ENCODE measurements at places on chromosomes 2 and 18. TPM values are rescaled to one million over a fixed set of nuclear protein-coding genes. Genes with fewer than 3 reads are reported as not detected.

Gene STK25
- 109 TPM for total RNA-seq

DNA sequence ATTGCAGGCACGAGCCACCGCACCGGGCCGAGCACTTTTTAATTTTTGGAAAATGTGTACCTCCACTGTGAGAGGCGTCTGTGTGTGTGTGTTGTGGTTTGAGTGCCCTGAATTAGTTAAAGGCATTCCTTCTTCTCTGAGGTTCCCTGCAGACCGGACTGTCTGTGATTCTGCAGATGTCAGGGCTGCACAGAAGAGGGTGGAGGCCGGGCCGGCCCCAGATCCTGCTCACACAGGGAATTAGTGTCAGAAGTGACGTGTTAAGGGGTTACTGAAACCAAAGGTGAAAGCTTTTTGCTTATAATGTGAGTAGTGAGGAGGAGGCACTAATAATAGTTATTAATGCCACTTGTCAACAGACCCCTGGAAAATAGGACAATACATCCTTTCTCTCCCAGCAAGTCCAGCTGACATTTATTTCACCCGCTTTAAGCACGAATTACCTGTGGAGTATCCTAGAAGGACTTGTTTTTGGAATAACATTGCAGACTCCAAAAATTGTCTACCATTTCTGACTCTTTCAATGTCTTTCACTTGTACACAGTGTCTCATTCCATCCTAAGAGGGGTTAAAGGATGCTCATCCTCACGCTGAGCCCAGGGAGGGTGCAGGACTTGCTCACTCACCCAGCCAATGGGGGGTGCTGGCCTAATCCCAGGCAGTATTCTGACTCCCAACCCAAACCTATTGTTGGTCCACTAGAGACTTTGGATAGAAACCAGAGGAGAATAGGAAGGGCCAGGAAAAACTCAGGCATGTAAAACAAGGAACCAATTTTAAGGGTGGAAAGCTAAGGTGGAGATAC, 16.2 kb downstream of the ARHGAP25 start:
- H3K4me1 ChIP-seq: peaks cover 78% of the 10 kb centered on the region
- peaks cover 11% of the 10 kb centered on the region for H3K36me3 ChIP-seq
- peak overlapping the region; percentile 97 for H3K27ac ChIP-seq
- no peak overlapping the region for H3K4me3 ChIP-seq
- H3K27me3 ChIP-seq: no peaks in the 10 kb centered on the region
- DNase-seq: no peak

DNA sequence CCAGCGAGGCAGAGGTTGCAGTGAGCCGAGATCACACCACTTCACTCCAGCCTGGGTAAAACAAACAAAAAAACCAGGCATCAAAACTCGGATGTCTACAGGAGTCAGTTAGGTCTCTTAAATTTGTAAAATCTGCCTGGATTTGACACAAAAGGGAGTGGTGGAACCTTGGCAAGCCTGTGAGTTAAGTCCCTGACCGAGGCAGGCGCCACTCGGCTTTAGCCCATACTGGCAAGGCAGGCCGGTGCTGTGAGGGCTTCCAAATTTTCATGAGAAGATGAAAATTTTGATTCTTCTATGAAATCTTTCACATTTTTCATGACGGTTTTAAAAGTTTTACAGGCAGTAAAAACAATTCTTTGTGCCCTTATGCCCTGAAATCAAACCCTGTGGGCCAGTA, 165.8 kb downstream of the FMNL2 start:
- H3K36me3 ChIP-seq: no peaks in the 10 kb centered on the region
- H3K4me1 ChIP-seq: no peaks in the 10 kb centered on the region
- no peak overlapping the region for H3K27ac ChIP-seq
- no peak overlapping the region for H3K4me3 ChIP-seq
- H3K27me3 ChIP-seq: peaks cover 45% of the 10 kb centered on the region

DNA sequence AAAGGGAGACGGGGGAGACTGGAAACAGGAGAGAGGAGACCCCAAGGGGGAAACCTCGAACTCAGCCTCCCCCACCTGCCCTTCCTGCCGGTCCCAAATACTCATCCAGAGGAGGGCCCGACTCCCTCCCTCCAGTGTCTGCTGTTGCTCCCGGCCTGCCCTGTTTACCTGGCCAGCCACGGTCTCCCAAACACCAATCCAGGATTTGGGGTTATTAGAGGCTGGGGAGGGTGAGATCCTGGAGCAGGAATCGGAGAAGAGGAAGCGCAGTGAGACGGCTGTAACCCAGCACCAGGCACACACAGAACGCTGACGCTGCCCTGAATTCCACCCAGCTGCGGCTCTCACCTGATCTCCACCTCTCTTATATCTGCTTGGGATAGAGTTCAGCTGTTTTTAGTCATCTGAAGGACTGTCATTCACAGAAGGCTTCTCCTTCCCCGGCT, 213.0 kb downstream of the TNS1 start:
- H3K27ac ChIP-seq: peak overlapping the region; percentile 84
- H3K4me3 ChIP-seq: peak overlapping the region; percentile 90
- H3K27me3 ChIP-seq: no peaks in the 10 kb centered on the region
- H3K36me3 ChIP-seq: no peaks in the 10 kb centered on the region

Gene GAREM2
- total RNA-seq: 6.5 TPM

Gene HOXD3
- total RNA-seq: not detected

Gene CCDC68
- total RNA-seq: not detected

- DNase-seq: no peak
- no peak overlapping the region for H3K4me3 ChIP-seq
- H3K4me1 ChIP-seq: no peaks in the 10 kb centered on the region
- peaks cover 24% of the 10 kb centered on the region for H3K27me3 ChIP-seq
- no peak overlapping the region for H3K27ac ChIP-seq
Measured at GRCh38 chr18:34834897-34835296, 124.8 kb downstream of the DTNA start.

DNA sequence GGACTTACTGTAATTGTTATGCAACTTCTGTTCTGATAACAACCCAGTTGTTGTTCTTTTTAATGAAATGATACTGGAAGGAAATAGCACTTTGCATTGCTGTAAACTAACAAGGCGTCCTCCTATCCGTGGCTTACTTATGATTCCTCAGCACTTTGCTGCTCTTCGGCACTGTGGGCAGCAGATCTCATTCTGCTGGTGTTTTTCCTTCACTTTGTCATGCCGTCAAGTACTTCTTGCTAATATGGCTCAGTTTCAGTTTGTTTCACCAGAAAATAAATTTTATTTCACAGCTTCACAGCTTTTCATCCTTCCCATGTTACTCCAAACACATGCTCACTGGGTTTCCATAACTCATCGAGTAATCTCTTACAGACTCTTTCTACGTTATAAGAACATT, 289.3 kb downstream of the MEIS1 start:
- H3K4me1 ChIP-seq: no peaks in the 10 kb centered on the region
- no peaks in the 10 kb centered on the region for H3K36me3 ChIP-seq
- H3K27me3 ChIP-seq: no peaks in the 10 kb centered on the region

- no peaks in the 10 kb centered on the region for H3K4me1 ChIP-seq
- no peak for DNase-seq
- H3K27me3 ChIP-seq: peaks cover 37% of the 10 kb centered on the region
- no peak overlapping the region for H3K27ac ChIP-seq
- H3K4me3 ChIP-seq: no peak overlapping the region
Measured at GRCh38 chr2:177747384-177747783, 325.2 kb downstream of the PDE11A start.

DNA sequence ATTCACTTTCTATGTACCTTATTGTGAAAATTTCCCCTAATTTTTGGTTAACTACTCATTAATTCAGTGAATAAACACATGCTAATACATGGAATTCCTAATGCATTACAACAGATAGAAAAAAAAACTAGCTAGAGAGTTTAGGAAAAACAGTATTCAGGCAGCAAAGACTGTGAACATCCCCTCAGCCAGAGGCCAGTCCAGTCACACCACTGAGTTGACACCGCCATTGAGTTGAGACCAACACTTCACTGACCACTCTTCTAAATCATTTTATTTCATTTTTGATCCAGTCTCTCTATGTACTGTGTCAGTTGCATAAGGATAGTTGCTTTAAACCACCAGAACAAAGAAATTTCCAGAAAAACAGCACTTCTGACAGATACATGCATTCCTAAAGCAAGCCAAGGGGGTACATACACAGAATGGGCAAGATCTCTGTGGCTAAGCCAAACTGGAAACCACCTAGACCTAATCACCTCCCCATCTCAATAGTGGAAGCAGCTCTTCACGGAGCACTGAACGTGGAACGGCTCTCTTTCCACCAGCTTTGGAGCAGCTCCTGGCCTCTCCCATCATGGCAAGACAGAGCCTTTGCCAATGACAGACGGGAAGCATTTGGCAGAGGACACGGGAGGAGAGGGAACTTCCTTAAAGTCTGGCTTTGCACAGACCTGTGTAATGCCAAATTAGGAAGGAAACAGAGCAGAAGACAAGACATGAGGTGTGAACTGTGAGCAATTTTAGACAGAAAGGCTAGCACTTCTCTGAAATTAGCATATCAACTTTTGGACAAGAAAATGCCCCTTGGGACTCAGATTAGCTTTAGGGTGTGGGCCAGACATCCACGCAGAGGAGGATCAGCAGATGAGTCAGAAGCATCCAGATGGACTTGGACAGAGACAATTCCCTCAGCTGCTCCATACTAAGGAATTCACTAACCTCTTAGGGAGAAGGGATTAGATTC, 36.4 kb downstream of the CACNB4 start:
- no peak for DNase-seq
- no peak overlapping the region for H3K27ac ChIP-seq

DNA sequence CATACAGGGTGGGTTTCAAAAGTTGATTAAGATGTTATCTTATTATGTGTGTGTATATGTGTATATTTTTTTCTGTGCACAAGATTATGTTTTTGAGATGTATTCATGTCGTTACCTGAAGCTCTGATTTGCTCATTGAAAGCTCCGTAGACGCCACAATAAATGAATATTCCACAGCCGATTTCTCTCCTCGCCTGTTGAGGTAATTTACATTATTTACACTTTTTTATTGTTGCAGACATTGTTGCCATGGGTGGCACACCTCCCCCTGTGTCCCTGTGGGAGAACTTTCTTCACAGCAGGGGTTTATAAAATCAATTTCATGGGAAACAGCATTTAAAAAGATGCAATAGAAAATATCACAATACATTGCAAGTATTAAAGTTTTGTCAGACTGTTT, 100.6 kb downstream of the GLI2 start:
- H3K36me3 ChIP-seq: no peaks in the 10 kb centered on the region
- peaks cover under 1% of the 10 kb centered on the region for H3K27me3 ChIP-seq
- H3K4me3 ChIP-seq: no peak overlapping the region
- no peaks in the 10 kb centered on the region for H3K4me1 ChIP-seq

- H3K4me1 ChIP-seq: peaks cover 66% of the 10 kb centered on the region
- H3K4me3 ChIP-seq: no peak overlapping the region
- H3K36me3 ChIP-seq: peaks cover 5% of the 10 kb centered on the region
Measured at GRCh38 chr2:160368988-160369930, 124.3 kb downstream of the RBMS1 start.

DNA sequence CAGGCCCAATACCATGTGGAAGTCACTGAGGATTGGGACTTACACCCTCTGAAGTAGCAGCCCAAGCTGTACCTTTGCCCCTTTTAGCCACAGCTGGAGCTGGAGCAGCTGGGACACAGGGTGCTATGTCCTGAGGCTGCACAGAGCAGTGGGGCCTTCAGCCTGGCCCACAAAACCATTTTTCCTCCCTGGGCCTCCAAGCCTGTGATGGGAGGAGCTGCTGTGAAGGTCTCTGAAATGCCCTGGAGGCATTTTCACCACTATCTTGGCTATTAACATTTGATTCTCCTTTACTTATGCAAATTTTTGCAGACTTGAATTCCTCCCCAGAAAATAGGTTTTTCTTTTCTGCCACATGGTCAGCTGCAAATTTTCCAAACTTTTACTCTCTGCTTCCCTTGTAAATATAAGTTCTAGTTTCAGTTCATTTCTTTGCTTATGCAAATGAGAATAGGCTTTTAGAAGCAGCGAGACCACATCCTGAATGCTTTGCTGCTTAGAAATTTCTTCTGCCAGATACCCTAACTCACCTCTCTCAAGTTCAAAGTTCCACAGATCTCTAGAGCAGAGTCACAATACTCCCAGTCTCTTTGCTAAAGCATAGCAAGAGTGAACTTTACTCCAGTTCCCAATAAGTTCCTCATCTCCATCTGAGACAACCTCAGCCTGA, 213.8 kb upstream of the MGAT5 start:
- no peak for DNase-seq
- peaks cover 6% of the 10 kb centered on the region for H3K4me1 ChIP-seq
- peak overlapping the region; percentile 25 for H3K4me3 ChIP-seq
- peaks cover 8% of the 10 kb centered on the region for H3K27me3 ChIP-seq
- no peaks in the 10 kb centered on the region for H3K36me3 ChIP-seq

GRCh38 chr18:47689371-47689770, 241.1 kb downstream of the SMAD2 start:
- no peak overlapping the region for H3K4me3 ChIP-seq
- no peak overlapping the region for H3K27ac ChIP-seq
- no peak for DNase-seq

Gene POTEE
- not detected for total RNA-seq

- no peak overlapping the region for H3K27ac ChIP-seq
- no peak overlapping the region for H3K4me3 ChIP-seq
- H3K36me3 ChIP-seq: no peaks in the 10 kb centered on the region
- no peak for DNase-seq
- H3K27me3 ChIP-seq: peaks cover 12% of the 10 kb centered on the region
Measured at GRCh38 chr2:95392320-95392719, 10.2 kb upstream of the FAHD2A start.

GRCh38 chr2:160666154-160667060, 172.8 kb upstream of the RBMS1 start:
- H3K27me3 ChIP-seq: no peaks in the 10 kb centered on the region
- peak overlapping the region; percentile 81 for H3K27ac ChIP-seq
- H3K4me1 ChIP-seq: peaks cover 12% of the 10 kb centered on the region
- peak overlapping the region; percentile 52 for H3K4me3 ChIP-seq
- no peak for DNase-seq

Gene FAM124B
- total RNA-seq: 3.3 TPM

Gene RAB11FIP5
- total RNA-seq: 19.4 TPM

DNA sequence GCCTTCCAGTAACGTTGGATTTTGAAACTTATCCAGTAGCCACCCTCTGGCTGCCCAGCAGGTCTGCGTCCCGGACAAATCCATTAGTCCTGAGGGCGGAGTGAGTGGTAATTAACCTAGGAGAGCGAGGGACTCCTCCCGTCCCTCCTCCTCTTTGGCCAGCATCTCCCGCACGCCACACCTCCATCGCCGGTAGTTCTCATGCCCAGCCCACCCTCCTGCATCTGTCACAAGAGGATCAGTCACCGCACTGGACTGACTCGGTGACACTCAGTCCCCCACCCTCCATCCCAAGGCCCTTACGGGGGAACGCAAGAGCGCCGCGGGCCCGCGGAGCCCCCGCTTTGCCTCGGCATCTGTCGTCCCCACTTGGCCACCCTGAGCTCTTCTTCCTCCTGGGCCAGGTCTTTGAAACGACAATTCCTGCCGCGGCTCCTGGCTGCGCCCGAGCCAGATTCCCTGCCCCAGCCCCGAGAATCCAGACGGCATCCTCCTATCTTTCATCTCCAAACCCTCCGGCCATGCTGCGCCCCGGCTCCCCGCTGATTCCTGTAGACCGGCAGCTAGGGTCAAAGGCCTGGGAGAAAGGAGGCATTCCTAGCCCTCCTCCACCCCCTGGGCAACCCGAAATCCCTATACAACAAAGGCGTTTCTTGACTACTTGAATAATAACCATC, 77.5 kb downstream of the EIF2AK3 start:
- H3K4me3 ChIP-seq: no peak overlapping the region
- H3K4me1 ChIP-seq: peaks cover 2% of the 10 kb centered on the region
- peaks cover 20% of the 10 kb centered on the region for H3K27me3 ChIP-seq
- no peak for DNase-seq
- no peaks in the 10 kb centered on the region for H3K36me3 ChIP-seq

GRCh38 chr18:840023-840408, 28.0 kb upstream of the YES1 start:
- peaks cover 9% of the 10 kb centered on the region for H3K4me1 ChIP-seq
- no peak overlapping the region for H3K4me3 ChIP-seq
- peaks cover 23% of the 10 kb centered on the region for H3K27me3 ChIP-seq
- no peak for DNase-seq
- H3K36me3 ChIP-seq: no peaks in the 10 kb centered on the region
